ENCODE measurements at places on chromosomes 12 and 14.

GRCh38 chr14:67557656-67558055, 24.6 kb downstream of the PLEKHH1 start:
- no peak for DNase-seq

DNA sequence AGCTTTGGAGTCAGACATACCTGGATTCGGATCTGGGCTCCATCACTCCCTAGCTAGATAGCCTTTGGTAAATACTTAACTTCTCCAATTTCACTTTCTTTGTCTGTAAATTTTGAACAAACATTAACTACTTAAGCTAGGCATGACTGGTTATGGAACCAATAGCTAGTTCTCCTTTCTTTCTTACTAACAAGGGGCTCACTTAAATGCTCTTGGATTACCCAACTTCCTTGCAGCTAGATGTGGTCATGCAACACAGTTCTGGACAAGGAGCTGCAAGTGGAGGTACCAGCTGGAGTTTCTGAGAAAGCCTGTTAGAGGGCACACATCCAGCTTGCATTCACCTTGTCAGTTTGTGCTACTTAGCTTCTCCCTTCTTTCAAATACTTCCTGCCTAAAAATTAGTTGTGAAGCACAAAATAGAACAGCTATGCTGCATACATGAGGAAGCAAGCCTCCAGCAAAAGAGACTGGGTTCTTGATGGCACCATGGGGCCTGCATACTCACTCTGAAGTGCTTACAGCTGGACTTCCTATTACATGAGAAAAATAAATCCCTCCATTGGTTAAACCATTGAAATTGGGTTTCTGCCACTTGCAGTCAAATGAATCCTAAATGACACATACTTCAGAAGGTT, 210.1 kb upstream of the EEA1 start:
- DNase-seq: no peak

- no peak for DNase-seq
These were observed 7.4 kb downstream of the PRKCH start for GRCh38 chr14:61328626-61329262.

DNA sequence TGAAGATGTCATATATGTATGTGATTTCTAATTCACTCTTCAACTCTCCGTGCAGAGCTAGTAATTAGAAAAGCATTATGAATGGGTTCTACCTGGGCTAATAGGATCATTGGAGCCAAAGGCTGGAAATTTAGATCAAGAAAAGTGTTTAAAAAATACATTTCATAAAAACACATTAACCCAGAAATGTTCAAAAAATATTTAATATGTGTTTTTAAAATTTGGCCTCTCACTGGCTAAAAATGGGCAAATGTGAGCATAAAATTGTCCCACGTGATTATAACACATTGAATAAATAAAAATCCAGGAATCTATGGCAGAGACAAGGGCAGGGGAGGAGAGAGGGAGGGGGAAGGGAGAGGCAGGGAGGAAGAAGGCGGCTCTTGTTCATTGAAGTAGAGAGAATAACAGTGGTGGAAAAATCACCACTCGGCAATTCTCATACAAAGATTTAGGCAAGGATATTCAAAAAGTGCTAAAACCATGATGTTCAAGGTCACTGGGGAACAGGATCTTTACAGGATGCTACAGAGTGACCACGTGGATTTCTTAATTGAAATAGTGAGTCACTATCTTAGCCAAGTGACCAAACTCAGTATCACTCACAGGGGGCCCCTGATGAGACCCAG, 38.8 kb downstream of the FBXO21 start:
- DNase-seq: no peak

- DNase-seq: no peak
These were observed 21.7 kb downstream of the NT5DC3 start for GRCh38 chr12:103819312-103819711.

All from activated effector memory CD4-positive, alpha-beta T cell treated with Interleukin-2 at 50 U/mL for 16 hours (primary cell).